ENCODE measurements at places on chromosomes 7 and 10.

DNA sequence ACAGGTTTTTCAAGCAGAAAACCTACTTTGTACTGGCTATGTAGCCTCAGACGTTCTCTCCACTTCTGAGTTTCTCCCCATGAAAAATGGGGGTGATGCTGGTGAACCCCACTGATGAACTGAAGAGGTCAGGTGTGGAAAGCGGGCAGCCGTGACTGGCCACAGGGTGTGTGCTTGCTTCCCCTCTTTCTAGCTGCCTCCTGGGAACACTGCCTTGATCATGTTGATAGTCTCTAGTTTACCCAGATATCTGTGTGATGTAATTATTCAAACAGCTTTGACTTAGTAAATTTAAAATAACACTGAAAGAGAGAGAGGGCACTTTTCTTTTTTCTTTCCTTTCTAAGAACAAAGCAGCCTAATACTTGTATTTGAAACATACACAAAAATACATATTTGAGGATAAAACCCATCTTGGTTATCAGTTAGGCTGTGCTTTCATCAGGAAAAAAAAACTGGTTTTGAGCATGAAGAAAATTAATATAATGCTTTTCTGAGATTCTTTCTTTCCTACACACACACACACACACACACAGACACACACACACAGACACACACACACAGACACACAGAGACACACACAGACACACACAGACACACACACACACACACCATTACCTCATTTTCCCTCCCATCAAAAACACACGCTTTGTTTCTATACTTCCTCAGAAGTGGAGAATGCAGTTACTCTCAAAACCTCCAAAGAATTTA is 76.7 kb downstream of the MACC1 start:
- DNase-seq: no peak

DNA sequence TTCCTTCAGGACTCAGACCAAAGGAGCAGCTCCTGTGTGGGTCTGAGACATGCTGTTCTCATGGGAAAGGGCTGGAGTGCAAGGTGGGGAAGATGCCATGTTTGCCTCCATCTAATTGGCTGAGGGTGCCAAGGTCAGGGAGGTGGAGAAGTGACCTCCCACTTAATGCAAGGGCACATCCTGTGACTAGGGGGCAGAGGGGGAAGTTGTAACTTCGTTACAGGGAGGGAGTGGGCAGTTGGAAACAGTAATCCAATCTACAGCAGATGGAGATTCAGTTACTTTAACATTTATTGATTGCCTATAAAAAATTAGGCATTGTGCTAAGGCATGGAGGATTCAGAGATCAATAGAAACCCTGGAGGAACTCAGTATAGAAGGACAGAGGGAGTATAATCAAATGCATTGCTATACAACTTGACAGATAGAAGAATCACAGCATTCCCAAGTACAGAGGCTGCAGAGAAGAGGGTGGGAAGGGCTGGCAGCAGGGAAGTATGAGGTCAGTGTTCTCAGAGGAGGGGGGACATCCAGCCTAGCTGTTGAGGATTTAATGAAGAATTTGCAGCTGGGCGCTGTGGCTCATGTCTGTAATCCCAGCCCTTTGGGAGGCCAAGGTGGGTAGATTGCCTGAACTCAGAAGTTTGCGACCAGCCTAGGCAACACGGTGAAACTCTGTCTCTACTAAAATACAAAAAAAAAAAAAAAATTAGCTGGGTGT is 75.9 kb downstream of the CCNY start:
- no peak for DNase-seq

DNA sequence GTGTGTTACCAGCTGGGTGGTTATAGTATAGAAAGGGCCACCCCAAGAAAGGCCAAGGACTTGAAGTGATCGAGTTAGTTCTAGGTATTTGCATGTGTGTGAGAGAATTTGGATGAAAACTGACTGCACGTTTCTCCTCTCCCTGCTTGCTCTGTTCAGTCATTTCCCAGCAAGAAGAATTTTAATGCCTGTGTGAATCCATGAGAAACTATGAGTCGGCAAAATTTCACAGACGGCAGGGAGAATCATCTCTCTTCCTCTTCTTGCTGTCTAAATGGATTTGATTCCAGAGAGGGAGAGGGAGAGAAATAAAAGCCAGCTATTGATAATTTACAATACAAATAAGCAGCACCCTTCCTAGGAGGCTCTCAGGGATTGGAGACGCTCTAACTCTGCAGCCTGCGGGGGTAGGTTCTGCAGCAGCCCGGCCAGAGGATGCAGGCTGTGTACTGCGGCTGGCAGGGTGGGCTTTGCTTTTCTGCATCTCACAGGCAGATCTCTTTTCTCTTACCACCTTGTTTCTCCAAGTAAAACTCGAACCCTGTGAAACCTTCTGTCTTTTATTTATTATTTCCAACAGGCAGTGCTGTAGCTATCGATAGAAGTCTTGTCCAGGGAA is 183.6 kb downstream of the TCF7L2 start:
- DNase-seq: no peak

GRCh38 chr10:22477334-22478287 is 132.3 kb downstream of the SPAG6 start:
- no peak for DNase-seq

- no peak for DNase-seq
Measured at GRCh38 chr7:17207220-17207619, 91.2 kb upstream of the AHR start.

GRCh38 chr10:28678687-28679457 is 1.6 kb downstream of the BAMBI start:
- DNase-seq: no peak

DNA sequence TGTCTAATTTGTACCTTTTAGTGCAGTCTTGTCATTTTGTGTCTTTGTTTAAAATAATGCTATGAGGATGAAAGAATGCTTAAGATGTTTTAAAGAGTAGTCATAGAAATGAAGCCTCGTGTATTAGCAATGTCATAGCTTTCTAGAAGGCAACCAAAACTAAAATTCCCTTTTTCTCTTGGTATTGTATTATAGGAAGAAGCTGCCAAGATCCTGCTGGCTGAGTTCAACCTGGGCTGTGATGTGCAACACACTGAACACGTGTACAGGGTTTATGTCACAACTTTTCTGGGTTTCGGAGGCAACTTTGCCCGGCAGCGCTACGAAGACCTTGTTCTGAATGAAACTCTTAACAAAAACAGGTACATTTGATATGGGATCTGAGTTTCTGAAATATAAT is 36.2 kb downstream of the COX15 start:
- no peak for DNase-seq

DNA sequence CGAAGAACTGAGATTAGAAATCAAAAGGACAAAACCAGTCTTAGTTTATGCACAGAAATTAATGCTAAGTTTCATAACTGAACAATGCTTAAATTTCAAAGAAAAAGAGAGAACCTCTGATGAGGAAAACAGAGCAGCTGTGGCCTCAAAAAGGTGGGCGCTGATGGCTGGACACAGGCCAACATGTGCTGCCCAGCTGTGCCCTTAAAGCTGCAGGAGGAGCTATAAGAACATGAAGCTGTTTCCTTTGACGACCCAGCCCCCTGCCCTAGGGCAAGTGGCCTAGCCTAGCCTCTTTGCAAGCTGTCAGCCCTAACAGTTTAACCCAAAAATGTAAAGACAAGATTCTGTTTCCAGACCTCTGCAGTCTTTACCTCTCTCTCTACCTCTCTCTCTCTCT is 107.7 kb downstream of the GRID1 start:
- no peak for DNase-seq

- DNase-seq: peak; percentile 72
Measured at GRCh38 chr10:132065491-132066105, at the start of gene JAKMIP3. TSS of gene JAKMIP3 (plus strand) at chr10:132065946. CDS start at chr10:132104809, 38,863 bp downstream.

DNA sequence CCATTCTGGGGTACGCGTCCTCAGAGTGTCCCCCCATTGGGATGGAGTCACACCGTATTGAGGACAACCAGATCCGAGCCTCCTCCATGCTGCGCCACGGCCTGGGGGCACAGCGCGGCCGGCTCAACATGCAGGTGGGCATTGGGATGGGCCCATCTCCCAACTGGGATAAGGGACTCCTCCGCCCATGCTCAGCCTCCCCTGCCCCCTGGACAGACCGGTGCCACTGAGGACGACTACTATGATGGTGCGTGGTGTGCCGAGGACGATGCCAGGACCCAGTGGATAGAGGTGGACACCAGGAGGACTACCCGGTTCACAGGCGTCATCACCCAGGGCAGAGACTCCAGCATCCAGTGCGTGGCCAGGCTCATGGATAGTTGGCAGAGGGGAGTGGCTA is 5.8 kb downstream of the AEBP1 start:
- DNase-seq: peak; percentile 44

DNA sequence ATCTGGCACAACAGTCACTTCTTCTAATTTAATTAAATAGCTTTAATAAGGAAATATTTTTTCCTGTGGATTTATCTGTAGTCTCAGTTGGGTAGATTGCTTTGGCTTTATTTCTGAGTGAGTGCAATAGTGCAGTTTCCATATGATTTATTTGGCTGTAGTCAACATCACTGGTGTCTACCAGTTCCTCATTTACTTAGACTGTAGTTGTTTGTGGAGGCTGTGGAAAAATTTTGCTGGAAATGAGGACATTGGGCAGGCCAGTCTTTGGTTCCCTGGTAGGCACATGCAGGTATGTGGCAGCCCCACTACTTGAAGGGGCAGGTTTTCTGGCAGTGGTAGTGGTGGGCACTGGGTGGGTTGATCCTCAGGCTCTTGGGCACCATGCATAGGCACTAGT is 15.5 kb downstream of the TAS2R40 start:
- DNase-seq: no peak

Measured in Right ventricle myocardium inferior (tissue), 1 donor.